Suppressor macrophage (primary cell): ENCODE measurements at places on chromosomes 2 and 18.

DNA sequence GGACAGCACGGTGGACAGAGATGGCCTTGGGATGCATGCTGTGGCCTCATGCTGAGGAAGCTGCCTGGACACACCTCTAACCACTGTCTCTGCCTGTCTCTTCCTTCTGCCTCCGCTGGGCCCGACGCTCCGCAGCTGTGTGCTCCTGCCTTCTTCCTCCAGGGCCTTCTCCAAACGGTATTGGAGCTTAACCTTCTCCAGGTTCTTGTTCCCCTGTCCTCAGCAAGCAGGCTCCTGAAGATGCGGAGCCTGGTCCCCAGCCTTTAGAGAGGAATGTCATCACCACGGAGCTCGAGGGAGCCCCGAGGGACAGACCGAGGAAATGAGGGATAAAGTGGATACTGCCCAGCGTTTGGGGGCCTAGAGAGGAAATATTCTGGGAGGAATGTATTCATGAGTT, 155.1 kb downstream of the DYSF start:
- no peak for DNase-seq

GRCh38 chr2:136029149-136029548, 43.7 kb upstream of the DARS1 start:
- no peak for DNase-seq

- DNase-seq: no peak
Measured at GRCh38 chr2:167504061-167504460, 615.8 kb downstream of the XIRP2 start.

DNA sequence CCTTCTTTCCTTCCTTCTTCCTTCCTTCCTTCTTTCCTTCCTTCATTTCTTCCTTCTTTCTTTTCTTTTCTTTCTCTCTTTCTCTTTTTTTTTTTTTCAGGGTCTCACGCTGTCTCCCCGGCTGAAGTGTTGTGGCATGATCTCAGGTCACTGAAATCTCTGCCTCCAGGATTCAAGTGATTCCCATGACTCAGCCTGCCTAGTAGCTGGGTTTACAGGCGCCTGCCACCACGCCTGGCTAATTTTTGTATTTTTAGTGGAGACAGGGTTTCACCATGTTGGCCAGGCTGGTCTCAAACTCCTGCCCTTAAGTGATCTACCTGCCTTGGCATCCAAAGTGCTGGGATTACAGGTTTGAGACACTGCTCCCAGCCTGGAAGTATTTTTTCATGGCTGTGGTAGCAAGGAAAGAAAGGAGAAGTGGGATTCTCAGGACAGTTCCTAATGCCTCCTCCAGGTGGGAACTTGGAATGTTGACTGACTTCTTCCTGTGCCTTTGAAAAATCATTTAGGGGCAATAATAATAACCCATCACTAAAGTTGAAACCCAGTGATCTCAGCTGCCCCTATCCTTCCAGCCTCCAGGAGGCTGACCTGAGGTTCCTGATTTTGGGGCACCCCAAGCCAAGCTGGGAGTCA, 89.3 kb upstream of the CELF4 start:
- no peak for DNase-seq

DNA sequence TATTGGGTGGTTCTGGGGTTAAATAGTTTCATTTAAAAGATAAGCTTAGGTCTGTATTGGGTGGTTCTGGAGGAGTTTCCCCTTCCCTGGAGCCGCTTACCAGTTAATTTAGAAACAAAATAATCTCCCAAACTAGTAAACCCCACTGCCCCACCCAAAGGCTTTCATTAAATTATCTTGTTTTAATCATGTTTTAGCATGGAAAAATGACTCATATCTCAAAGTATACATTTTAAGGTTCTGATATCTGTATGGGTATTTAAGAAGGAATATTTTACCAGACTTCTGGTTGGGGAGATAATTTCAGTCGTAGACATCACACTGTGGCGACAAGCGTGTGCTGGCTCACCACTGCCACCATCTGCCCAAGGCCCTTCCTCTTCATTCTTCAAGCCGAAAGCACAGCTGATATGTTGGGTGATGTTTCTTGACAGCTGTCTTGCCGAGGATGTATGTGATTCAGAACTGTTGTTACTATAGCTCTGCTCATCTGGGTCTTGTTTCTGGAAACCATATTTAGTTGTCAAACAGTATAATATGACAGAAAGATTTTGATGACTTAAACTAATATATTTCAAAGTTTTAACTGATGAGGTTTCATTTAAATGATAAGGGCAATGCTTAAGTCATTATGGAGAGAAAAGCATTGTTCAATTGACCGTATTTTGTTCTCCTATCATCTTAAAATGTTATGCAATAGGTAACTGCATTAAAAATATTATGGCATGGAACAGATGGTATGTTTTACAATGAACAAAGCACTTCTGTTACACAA, 5.1 kb downstream of the FIGLA start:
- DNase-seq: peak; percentile 53

DNA sequence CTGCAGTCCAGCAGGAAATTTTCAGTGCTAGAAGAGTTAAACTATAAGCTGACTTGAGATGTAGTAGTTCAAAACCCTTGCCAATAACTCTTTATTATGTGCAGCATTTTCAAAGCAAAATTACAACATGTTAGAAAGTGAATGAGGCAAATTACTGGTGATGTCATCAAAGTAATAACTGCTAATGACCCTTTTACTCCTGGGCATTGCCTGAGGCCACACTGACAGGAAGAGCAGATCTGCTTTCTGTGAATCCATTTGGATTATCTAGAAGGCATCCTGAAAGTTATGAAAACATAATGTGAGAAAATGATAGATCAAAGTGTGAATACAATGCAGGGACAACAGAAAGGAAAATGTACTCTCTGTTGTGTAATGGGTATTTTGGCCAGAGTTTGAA, 139.6 kb upstream of the TRIB2 start:
- no peak for DNase-seq

DNA sequence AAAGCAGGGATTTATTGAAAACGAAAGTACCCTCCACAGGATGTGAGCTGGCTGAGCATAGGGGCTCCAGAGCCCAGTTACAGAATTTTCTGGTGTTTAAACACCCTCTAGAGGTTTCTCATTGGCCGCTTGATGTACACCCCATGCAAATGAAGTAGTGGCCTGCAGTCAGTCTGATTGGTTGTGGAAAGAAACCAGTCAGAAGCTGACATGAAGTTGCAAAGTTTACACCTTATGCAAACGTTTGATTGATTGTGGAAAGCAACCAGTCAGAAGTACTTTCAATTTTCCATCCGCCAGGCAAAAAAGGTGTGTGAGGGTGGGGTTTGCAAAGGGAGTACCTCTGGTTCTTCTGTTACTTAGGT, 62.3 kb downstream of the VWA3B start:
- DNase-seq: no peak

DNA sequence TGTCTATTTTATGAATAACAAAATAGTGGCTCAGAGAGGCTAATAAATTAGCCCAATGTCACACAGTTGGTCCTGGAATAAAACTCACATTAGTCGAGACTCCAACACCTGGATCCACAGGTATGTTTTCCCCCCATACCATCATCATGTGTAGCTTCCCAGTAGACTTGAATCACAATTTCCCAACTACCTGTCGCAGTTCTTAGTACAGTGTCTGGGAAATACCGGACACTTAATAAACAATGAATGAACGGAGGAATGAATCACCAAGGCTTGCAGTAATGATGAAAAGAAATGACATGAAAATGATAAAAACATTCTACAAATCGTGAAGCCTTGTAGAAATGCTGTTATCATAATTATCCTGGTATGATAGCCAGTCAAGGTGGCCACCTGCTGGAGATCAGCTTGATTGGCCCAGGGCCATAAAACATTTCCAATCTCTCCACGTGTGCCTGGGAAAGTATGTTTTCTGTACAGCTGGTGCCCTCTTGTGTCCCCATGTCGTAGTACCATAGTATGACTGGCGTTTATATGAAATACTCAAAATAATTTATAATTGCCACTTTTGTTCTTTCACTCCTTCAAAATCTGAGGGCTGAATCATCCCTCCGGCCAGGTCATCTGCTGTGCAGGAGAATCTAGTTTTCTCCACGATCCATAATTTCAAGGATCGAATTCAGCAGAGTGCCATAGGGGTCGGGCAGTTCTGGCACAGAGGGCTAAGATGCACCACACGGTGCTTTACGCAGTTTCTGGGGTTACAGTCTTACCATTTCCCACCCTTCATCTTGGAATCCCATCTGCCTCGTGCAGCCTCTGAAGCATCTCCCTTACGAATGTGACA, 95.4 kb downstream of the LAMA1 start:
- peak; percentile 20 for DNase-seq

DNA sequence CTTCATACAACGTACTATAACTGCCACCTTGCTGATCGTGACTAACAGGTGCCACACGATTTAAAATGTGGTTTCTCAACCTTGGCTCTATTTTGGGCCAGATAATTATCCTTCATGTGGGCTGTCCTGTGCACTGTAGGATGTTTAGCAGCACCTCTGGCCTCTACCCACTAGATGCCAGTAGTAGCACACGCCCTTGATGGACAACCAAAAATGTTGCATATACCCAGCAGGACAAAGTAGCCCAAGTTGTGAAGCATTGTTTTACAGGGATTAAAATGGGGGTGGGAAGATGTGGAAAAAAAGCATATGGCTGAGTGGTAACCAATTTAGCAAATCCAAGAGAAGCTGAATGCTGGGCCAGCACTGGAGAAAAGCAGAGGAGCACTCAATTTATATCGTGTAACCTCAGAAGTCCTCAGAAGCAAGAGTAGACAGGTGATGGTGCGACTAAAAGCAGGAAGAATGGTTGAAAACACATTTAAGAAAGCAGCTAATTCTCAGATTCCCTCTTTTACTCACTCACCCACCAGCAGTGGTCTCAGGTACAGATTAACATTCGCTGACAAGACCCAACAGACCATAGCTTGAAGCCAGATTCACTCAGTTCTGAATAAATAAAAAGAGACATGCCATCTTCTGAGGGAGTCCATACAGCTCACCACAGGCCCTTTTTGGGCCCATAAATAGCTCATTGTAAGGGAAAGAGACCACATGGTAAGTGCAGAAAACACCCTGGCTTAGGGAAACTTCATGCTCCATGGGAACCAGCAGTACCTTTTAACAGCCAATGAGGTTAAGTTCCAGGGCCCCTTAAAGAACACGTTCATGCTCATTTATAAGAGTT, 50.6 kb downstream of the RAPH1 start:
- peak; percentile 30 for DNase-seq

DNA sequence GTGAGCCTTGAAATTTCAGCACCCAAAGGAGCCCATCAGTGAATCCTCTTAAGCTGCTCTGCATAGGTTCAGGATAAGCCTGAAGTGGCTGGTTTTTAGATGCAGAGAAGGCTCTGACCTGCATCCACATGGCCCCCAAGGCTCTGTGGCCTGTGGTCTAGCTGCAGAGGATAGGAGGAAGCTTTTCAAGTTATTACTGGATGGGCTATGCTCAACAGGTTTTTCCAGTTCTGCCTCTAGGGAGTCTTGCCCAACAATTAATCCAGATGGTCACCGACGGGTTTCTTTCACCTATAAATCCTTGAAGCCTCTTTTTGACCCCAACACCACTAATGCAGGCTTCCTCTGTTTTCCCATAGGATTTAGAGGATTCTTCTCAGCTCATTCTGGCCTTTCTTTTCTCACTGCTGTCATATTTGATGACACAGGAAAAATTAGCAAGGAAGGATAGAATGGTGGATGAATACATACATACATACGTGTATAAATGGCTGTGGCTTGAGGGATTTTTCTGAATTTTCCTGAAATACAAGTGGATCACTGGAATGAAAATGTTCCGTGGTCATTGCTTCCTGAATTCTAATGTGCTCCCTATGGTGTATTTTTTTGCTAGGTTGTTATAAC, 52.2 kb upstream of the BCL2L11 start:
- DNase-seq: no peak

DNA sequence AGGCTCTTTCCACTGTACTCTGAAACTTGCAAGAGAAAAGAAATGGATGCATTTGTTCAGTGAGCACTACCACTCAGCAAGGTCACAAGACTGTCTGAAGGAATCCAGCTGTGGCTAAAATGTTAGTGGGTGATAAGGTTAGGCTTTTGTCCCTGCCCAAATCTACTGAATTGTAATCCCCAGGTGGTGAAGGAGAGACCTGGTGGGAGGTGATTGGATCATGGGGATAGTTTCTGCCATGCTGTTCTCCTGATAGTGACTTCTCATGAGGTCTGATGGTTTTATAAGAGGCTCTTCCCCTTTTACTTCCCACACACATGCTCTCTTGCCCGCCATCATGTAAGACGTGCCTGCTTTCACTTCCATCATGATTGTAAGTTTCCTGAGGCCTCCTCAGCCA, 68.2 kb downstream of the ZNF385B start:
- DNase-seq: no peak

DNA sequence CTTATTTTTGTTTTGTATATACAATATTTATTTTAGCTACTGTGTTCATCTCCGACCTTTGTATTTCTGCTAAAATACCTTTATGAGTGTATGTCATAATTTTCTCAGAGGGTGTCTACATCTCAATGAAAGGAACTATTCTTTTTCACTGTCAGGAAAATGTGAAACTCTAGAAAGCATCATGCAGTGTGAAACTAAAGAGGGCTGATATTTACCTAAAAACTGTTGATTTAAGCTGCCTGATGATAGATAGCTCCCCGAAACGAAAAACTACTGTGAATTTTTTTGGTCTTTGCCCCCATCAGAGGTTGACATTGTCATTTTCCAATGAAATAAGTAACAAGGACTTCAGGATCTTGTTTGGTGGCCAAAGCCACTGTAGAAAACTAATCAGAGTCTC, 38.8 kb downstream of the TMEM178A start:
- no peak for DNase-seq

GRCh38 chr2:120656273-120656950, 79.3 kb upstream of the GLI2 start:
- DNase-seq: no peak

- peak; percentile 21 for DNase-seq
Measured at GRCh38 chr2:164388511-164388910, 232.8 kb downstream of the GRB14 start.

- DNase-seq: no peak
Measured at GRCh38 chr2:225479386-225479785, 79.9 kb downstream of the NYAP2 start.

- DNase-seq: no peak
Measured at GRCh38 chr2:32947484-32948143, 861 bp downstream of the LTBP1 start.

- no peak for DNase-seq
Measured at GRCh38 chr18:37516361-37516853, 49.2 kb downstream of the CELF4 start.

- peak; percentile 25 for DNase-seq
Measured at GRCh38 chr2:105866216-105867185, 121.8 kb downstream of the NCK2 start.

GRCh38 chr2:218074031-218074430, 5.0 kb downstream of the RUFY4 start:
- peak; percentile 67 for DNase-seq

GRCh38 chr2:222891890-222892289, 31.1 kb downstream of the ACSL3 start:
- peak; percentile 7 for DNase-seq

GRCh38 chr18:55706898-55707297, 118.9 kb upstream of the TCF4 start:
- DNase-seq: no peak

- DNase-seq: no peak
Measured at GRCh38 chr2:230521386-230521785, 105.4 kb downstream of the SP100 start.

DNA sequence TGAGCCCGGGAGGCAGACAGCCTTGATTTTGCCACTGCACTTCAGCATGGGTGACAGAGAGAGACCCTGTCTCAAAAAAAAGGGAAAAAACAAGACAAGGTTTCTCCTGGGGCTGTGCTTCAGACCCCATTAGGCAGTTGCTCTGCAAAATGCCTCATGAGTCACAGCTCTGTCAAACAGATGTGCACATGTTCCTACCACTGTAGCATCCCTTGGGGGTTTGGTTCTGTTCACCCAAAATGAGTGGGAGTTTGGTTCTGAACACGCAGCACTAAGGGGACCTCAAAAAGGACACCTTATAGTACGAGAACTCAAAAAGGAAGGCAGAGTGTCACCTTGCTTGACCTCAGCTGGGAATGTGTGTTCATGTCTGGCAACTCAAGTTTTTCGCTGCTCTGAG, 134.9 kb downstream of the RPIA start:
- DNase-seq: no peak
